ENCODE measurements at places on chromosomes 7 and 10. TPM values are rescaled to one million over a fixed set of nuclear protein-coding genes. Genes with fewer than 3 reads are reported as not detected.

Gene ASCC1
- total RNA-seq = 35.3 TPM

Gene CALML5
- total RNA-seq = not detected

Gene POM121L12
- total RNA-seq = not detected

Gene PIK3AP1
- 1.0 TPM for total RNA-seq

Gene FBH1
- total RNA-seq = 44.7 TPM

Gene GIMAP7
- not detected for total RNA-seq

Gene CPED1
- not detected for total RNA-seq

Gene NPSR1
- not detected for total RNA-seq

Gene WNT16
- total RNA-seq = 0.17 TPM

Gene CFAP69
- total RNA-seq = 3.3 TPM

Gene NODAL
- total RNA-seq = not detected

Gene COL17A1
- 1.8 TPM for total RNA-seq

Gene FEZF1
- total RNA-seq = not detected

Gene GIMAP1
- total RNA-seq = not detected

Gene OR2A7
- not detected for total RNA-seq

Gene SAP25
- total RNA-seq = 0.39 TPM

Gene NPY4R2
- total RNA-seq = 25.2 TPM

Gene DKK1
- 445 TPM for total RNA-seq

Gene SYPL1
- 77.4 TPM for total RNA-seq

Gene GIMAP6
- total RNA-seq = not detected
